ENCODE measurements at places on chromosomes 4 and X.

DNA sequence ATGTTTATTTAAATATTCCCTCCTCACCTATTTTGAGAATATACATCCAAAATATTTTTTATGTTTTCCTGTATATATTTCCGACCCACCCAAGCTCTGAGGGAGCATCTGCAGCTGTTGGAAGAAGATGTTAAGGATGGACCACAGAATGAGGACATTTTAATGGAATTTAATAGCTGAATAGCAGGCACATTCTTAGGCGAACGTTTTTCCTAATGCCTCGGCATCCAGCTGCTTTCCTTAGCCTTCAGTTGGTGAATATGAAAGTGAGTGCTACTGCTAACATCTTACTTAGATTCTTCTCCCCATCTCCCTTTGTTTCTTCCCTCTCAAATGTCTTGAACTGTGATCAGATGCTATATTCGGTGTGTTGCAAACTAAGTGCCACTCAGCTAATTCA is 158.0 kb upstream of the CTSO start:
- DNase-seq, result no peak

- no peak for DNase-seq
Observed at GRCh38 chr4:81605271-81605670, 133.6 kb upstream of the RASGEF1B start.

DNA sequence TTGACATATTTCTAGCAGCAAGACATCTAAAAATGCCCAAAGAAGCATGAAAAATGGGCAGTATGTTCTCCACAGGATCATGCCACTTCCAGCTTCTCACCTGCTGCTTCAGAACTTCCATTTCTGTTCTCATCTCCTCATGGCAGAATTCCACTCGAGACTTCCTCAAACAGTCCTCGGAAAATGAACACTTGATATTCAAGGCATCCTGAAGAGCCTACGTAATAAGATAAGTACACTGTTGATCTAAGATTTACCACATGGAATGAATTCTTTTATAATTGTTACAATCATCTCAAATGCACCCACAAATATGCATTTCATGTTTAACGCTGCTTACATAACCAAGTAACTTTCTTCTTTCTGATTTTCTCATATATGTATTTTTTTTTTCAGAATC is 14.1 kb downstream of the TNIP3 start:
- no peak for DNase-seq

GRCh38 chr4:19657856-19658255 is 593.8 kb upstream of the SLIT2 start:
- DNase-seq, result no peak

DNA sequence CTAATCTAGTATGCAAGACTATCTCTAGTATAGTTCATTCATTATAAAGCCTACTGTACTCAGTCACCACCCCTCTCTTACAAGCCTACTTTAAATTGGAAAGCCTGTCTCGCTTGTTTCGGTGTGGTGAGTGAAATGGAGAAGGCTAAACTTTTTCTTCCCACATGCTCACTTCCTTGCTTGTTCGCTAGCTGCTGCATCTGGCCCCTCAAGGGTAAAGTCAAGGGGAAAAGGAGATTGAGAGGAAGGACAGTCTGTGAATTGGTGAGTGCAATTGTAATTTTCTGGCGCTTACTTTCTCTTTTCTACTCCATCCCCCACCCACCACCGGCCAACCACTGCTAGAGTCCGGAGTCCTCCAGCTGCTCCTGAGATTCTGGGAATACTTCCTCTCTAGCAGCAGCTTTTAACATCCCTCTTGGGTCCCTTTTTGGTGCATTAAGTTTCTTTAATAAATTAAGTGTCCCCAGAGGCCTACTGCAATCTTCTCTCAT is 12.1 kb upstream of the ARAP2 start:
- no peak for DNase-seq

DNA sequence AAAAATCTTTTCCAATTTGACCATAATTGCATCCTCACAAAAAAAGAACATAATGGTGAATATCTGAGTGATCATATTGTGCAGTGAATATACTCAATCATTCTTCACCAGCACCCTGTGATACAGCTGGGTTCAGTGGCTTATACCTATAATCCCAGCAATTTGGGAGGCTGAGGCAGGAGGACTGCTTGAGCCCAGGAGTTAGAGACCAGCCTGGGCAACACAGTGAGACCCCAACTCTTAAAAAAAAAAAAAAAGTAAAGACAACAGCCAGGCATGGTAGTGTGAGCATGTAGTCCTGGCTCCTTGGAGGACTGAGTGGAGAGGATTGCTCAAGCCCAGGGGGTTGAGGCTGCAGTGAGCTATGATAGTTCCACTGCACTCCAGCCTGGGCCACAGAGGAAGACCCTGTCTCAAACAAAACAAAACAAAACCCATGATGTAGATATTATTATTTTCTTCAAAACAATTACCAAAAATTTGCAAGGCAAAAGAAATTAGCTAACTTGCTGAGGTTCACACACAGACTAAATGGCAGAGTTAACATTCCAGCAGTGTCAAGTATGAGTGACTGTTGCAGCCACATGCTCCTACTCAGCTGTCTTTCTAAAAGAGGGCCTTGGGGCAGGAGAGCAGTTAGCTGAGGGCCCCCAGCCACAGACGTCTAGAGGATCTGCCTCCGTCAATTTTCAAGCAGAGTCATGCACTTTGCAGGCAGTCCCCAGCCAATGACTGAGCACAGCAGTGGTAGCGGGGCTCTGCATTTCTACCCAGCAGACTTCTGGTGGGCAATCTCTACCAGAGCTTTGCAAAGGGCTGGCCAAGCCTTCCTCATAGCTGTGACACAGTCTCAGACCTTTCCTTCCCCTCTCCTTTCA is 33.4 kb downstream of the ADGRA3 start:
- DNase-seq, result no peak

- no peak for DNase-seq
Observed at GRCh38 chrX:21698272-21698671, 40.1 kb upstream of the KLHL34 start.

DNA sequence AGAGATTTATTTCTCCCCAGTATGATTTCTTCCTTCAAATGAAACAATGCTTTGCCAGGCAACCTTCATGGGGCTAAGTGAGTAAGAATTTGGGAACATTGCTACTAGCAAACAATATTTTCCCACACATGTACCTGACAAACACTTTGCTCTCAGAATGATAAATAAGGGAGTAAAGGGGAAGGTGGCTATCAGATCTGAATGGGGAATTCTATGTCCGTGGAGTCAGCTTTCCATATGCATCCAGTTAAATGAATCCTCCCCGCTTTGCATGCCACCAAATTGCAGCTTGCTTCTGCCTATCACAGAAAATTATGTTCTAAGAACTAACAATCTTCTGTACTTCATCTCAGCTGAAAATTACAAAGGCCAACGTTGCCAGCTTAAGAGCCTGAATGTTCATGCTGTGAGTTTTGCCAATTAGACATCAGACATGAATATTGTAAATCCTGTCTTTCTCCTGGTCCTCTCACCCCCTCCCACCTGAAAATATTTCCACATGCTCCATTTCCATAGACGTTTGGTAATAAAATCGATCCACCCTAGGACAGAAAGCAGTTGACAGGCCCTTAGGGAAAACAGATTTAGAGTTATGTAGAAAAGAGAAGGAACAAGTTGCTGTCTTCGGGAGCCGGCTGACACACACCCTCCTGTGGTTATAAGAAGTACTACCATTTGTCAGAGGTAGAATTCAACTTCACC is 6.3 kb downstream of the MEPE start:
- no peak for DNase-seq

GRCh38 chr4:42398171-42398870 is 1.0 kb downstream of the SHISA3 start:
- DNase-seq, result no peak

- DNase-seq, result no peak
Observed at GRCh38 chrX:115689931-115690330, 129.0 kb downstream of the PLS3 start.

GRCh38 chr4:13484749-13485221 is 645 bp upstream of the RAB28 start:
- DNase-seq, result no peak

DNA sequence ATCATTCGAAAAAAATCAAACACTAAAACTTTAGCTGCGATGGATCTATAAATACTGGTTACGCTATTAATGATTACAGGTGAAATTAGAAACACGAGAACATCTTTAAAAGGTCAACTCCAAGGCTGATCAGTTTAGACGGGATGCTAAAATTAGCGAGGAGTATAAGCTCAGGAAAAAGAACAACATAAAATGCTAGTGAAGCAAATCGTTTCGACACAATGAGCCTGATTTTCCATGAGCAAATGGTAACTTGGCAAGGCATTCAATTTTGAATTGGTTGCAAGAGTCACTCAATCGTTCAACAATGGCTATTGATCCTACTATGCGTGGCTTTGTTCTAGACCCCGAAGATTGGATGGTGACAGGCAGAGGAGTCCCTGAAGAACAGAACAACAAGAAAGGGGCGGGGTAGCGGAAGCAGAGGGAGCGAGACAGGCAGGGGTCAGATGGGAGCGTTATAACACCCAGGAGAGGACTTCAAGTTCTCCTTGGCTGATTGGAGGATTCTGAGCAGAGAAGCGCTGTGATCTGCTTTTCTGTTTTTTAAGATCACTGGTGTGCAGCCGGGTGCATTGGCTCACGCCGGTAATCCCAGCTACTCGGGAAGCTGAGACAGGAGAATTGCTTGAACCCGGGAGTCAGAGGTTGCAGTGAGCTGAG is 146.5 kb downstream of the RBM47 start:
- DNase-seq, result no peak

DNA sequence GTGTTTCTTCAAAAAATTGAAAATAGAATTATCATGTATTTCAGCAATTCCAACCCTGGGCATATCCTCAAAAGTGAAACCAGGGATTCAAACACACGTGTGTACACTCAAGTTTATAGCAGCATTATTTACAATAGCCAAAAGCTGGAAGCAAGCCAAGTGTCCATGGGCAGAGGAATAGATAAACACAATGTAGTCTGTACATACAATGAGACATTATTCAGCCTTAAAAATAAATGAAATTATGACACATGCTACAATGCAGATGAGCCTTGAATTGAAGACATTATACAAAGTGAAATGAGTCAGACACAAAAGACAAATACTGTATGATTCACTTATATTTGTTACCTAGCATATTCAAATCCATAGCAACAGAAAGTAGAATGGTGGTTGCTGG is 853.4 kb downstream of the STIM2 start:
- DNase-seq, result no peak

GRCh38 chr4:8507624-8508023 is 67.0 kb downstream of the TRMT44 start:
- no peak for DNase-seq

DNA sequence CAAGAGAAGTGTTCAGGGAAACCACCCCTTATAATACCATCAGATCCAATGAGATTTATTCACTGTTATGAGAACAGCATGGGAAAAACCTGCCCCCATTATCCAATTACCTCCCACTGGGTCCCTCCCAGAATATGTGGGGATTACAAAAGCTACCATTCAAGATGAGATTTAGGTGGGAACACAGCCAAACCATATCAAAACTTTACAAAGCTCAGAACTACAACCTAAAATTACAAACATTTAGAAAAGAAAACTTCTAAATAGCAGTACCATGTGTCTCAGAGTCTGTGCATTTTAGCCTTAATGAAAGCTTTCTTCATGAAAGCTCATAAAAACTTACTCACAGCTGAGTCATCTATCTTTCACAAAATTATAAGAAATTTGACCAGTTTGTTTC is 1442.8 kb upstream of the PCDH7 start:
- DNase-seq, result no peak

DNA sequence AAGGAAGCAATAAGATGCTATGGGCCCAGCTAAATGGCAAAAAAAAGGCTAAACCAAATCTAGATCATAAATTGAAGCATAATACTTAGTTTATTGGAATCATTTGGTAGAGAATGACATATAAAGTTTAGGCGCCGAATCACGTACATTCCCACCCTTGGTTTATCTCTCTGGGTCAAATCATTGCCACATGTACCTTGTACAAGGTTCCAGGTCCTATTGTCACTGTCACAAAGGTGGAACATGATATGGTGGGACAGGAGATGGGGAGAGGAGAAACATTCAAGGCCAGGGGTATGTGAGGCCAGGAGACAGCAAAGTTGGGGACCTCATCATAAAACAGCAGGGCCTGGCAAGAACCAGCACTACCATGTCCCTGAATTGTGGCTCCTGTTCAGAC is 13.4 kb downstream of the MAML3 start:
- no peak for DNase-seq
